ENCODE measurements at places on chromosomes 7 and 10.

DNA sequence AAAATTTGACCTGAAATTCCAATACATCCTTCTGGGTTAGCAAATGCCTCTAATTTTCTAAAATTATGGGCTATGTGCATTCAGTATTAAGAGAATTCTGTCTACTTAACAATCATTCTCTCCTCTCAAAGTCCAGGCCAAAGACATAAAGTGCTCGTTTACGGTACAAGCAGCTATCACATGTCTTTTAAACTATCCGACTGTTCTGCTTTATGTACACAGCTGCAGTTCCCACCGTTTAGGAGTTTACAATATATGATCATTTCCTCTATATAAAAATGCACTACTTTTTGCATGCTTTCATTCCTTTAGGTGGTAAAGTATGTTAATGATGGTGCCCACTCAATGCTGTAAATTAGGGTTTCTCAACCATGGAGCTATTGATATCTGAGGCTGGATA, 34.0 kb downstream of the CDK6 start:
- no peak for DNase-seq

DNA sequence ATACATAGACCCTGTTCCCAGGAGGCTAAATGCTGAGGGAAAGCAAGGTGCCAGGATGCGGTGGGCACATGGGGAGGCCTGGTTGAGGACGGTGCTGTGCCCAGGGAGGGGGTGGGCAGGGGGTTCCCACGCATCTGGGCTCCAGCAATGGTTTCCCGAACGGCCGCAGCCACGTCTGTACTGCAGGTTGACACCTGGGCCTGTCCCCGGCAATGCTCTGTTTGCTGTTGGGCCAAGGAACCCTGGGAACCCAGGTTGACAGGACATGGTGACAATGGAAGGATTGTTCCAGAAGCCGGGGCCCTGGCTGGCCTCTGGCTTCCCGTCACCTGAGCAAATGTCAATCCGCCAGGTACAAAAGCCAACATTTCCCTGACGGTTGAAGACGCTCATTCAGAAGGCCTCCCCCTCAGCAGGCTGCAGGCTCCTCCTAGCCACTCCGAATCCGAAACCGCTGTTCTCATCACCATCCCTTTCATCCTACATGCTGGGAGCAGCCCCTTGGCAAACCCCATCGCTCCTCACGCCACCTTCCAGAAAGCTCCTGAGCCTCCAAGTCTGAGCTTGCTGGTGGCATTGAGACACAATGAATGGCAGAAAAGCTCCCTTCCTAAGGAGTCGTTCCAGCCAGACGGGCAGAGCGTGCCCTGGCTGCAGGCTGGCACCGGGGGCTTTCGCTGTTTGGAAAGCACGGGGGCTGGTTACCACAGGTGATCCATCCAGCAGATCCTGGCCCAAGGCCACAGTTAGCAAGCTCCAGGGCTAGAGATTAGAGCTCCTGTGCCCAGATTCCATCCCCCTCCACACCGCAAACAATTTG, 31.2 kb downstream of the SPOCK2 start:
- DNase-seq, result no peak

- DNase-seq, result no peak
Measured at GRCh38 chr7:33593611-33594010, 311.7 kb upstream of the BMPER start.

GRCh38 chr10:88705958-88706357, at the start of gene LIPK:
LIPK (plus strand) TSS chr10:88706249; CDS start chr10:88724544, 18,295 bp downstream.
- no peak for DNase-seq

DNA sequence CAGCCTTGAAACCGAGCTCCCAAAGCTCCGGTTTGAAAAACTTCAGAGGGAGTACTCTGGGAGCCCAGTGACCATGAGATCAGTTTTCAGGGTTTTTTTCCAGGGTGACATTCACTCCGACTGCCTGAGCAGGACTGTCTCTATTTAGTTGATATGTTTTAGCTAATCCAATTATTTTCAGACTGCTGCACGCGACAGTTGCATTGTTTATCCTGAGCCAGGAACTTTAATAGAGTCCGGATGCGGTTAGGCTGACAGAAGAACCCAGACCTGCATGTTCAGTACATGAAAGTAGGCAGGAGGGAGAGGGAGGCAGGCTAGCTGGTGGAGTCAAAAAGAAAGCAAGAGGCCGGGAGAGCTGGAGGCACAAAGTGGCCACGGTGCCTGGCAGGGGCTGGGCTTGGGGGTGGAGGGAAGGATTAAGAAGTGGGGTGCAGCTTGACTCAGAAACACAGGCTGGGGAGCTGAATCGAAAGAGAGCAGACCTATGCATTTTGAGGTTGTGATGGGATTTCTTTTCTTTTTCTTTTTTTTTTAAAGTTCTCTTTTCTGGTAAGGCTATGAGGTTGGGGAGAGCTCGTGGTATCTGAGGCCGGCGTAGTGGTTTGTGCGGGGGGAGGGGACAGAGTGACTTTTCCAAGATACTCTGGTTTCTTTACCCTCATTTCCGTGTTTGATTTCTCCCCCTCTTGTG, 5.7 kb downstream of the GATA3 start:
- peak; percentile 25 for DNase-seq

GRCh38 chr10:19848226-19848985, 32.2 kb downstream of the PLXDC2 start:
- DNase-seq, result no peak

DNA sequence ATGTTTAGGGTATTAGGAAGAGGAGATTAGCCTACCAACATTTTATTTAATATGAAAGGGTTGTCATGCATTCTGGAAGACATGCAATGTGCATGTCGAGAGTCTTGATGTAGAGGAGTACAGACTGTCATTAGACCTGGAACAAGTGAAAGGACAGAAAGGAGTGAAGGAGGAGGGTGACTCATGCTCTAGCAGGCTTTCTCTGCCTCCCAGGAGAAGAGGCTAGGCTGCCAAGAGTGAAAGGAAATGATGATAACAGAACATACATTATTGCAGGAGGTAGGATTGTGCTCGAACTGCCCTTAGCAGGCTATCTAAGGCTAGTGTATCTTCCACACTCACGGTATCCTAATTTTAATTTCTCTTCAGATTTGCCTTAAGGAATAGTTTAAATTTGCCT, 228.8 kb downstream of the EXOC4 start:
- peak; percentile 83 for DNase-seq

- no peak for DNase-seq
Measured at GRCh38 chr10:676178-676577, 13.3 kb downstream of the DIP2C start.

GRCh38 chr10:130141460-130141859, 5.3 kb downstream of the GLRX3 start:
- DNase-seq, result peak; percentile 36

DNA sequence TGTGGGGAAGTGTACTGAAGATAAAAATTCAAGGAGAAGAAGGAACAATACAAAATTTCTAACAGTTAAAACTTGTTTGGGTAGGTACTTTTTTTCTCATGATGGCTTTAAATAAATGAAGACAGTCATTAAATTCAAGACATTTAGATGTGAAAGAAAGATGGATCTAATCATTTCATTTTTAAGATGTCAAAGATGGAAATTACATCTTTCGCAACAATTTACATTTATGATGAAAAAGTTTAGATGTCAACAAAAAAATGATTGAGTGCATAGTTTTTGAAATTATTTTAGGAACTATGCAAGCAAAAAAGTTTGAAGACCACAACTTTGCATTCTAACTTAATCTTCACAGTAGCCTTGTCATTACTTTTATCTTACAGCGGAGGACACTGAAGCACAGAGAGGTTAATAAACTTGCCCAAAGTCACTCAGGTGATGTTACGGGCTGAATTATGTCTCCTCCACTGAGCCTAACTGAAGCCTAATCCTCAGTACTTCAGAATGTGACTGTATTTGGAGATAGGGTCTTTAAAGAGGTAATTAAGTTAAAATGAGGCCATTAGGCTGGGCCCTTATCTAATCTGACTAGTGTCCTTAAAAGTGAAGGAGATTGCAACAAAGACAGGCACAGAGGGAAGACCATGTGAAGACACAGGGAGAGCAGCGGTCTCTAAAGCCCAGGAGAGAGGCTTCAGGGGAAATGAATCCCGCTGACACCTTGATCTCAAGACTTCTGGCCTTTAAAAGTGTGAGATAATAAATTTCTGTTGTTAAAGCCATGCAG, 48.2 kb downstream of the VSTM4 start:
- DNase-seq, result no peak

DNA sequence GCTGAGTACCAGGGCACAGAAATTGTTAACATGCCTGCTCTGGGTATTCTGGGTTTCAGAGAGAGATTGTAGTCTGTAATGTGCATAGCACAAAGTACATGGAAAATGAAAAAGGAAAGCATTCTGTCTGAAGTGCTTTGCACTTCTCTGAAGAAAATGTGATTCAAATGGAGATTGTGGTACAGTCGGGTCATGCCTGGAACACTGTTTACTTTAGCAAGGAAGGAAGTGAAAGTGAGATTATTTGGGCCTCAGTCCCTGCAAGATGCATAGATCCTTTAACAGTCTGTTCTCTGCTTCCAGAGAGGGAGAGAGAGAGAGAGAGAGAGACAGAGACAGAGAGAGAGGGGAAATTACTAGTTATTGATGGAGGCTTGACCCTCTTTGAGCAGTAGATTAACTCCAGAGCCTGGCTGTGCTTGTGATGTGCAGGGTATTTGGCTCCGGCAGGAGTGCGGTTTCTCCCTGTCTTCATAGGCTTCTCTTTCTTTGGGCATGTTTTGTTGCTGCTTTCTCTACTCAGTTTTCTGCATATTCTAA, 5.4 kb downstream of the VWC2 start:
- no peak for DNase-seq

DNA sequence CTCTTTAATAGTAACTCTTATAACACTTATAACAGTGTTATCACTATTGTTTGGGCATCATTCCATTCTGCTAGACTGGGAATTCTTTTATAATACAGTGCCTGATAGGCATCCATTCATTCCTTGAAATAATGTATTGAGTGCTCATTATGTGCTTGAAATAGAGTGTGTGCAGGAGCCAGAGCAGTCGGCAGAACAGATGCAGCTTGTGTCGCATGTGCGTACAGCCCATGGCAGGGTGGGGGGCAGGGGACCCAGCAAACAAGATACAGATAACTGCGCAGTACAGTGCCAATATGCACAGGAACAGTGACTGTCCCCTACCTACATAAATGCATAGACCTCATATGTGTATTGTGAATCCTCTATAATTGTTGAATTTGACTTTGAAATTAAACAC, 99.3 kb downstream of the KAT6B start:
- no peak for DNase-seq

- DNase-seq, result no peak
Measured at GRCh38 chr10:123522702-123523312, 143.3 kb upstream of the GPR26 start.

DNA sequence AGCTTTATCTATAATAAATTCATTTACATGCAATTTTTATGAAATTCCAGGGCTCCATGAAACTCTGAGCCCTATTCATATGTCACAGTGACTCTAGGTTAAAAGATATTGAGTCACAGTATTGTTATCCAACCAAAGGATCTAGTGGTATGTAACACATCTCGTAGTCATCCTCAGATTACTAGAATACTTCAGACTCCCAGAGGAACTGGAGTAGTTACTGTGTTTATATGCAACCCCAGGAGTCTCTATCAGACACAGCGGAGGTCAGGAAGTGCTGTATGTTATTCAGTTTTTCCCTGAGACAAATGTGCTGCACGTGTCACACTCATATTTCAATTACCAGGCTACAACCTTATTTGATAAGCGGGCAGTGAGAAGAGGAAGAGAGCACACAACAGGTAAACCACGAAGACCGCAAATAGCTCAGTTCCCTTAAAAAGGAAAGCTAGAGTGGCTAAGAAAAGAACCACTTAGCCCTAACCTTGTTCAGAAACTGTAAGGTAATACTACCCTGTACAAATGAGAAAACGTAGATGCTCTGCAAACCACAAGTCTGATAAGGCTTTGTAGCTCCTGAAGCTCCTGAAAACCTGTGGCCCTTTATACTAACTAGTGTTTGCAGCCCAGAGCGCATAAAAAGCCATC, 114.0 kb upstream of the CNTNAP2 start:
- no peak for DNase-seq

GRCh38 chr7:45940939-45941338, 19.9 kb upstream of the IGFBP3 start:
- DNase-seq, result no peak

- no peak for DNase-seq
Measured at GRCh38 chr10:101030496-101031127, 317 bp downstream of the PDZD7 start.
